H54 (cell line): ENCODE measurements at places on chromosomes 4 and X.

GRCh38 chr4:66606908-66607307 lies 936.6 kb upstream of the EPHA5 start:
- DNase-seq, result no peak

GRCh38 chr4:2591189-2591588 lies 54.7 kb downstream of the FAM193A start:
- DNase-seq, result no peak

DNA sequence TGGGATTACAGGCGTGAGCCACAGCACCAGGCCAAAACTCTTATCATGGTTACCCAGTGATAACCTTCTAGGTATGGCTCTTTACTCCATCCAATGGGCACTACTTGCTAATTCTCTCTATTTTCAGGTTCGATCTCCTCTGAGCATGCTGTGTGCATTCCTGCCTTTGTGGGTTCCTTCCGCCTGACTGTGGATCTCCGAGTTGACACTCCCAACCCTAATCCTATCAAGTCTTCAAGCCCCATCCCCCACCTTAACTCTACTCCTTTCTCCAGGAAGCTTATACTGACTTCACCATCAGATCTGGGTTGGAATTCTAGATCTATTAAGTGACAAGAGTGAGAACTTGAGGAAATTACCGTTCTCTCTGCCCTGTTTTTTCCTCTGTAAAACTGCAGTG lies 64.6 kb downstream of the ZAR1 start:
- no peak for DNase-seq

DNA sequence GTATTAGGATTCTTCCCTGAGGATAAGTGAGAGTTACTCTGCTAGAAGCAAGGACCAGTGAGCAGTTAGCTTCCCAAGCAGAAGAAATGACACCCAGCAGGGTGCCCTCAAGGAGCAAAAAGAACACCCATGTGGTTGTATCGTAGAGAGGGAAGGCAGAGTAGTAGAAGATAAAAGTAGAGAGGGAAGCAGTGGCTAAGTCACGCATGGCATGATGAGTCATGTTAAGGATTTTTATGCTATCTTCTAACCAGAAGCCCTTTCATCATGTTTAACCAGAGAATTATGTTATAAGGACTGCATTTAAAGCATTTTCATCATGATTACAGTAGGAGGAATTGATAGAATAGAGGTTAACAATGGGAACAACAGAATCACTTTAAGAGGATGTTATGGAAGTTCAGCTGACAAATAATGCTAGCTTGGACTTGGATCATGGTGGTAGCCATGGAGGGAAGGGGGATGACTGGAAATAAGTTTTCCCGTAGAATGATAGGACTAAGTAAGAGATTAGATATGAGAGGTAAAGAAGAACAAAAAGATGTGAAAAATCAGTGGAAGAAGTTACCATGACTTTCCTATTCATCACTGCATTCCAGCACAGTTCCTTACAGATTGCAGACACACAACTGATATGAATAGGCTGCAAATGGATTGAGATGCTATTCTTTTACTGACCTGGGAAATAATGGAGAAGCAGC lies 383.5 kb upstream of the INTU start:
- no peak for DNase-seq

DNA sequence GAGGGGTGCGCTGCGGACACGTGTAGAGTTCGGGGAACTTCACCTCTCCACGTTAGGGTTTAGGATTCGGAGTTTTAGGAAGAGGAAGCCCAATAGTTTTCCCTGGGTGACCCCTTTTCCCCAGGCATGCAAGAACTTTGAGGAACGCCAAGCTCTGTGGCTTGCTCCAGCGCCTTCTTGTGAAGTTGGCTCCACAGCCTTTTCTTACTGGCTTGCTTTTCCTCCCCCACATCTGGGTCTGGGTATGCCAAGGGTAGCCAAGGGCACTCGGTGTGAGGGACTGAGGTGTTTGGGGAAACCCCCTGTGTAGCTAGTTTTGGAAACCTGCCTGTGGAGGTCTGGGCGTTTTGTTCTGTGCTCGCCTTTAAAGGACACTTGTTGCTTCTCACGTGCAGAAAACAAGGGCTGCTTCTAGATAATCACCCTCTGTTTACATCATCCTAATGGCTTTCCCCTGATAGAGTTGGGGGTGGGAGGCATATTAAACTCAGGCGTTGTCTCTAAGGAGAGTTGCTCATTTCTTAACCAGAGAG lies 746 bp downstream of the EDNRA start:
- no peak for DNase-seq

DNA sequence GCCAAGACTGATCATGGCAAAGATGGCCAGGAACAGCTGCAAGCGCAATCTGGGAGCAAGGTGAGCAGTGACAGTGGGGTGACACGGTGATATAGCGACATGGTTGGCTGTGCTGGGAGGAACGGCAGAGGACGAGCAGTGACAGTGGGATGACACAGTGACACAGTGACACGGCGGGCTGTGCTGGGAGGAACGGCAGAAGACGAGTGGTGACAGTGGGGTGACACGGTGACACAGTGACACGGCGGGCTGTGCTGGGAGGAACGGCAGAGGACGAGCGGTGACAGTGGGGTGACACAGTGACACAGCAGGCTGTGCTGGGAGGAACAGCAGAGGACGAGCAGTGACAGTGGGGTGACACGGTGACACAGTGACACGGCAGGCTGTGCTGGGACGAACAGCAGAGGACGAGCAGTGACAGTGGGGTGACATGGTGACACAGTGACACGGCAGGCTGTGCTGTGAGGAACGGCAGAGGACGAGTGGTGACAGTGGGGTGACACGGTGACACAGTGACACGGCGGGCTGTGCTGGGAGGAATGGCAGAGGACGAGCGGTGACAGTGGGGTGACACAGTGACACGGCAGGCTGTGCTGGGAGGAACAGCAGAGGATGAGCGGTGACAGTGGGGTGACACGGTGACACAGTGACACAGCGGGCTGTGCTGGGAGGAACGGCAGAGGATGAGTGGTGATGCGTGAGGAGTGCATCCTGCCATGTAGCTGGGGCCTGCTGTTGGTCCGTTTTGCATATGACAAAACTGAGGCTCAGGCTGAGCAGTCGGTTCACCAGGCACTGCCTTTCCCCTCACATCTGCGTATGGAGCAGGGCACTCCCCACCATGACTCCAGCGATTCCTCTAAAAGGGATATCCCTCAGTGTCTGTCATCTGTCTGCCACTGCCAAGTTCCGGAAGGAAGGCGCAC lies 36.0 kb upstream of the MXD4 start:
- DNase-seq, result no peak

GRCh38 chrX:69530306-69530705 lies 26.2 kb downstream of the NALF2 start:
- DNase-seq, result no peak

GRCh38 chr4:38781854-38782261 lies 932 bp downstream of the TLR10 start:
- no peak for DNase-seq

DNA sequence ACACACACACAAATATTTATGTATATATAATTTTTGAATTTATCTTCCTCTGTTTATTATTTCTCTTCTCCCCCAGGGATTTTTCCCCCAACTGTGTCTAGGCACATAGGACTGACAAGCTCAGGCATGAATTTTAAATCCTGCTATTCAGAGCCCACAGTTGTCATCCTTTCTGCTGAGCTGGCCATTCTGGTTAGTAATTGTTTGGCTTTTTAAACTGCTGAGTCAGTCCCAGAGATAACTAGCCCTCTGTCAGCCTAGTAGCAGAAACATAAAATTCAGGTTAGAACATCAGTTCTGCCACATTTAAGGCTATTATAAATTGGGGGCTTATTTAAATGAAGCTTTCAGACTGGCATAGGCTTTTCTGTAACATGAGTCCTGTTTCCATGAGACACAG lies 151.7 kb upstream of the MAOA start:
- DNase-seq, result no peak

DNA sequence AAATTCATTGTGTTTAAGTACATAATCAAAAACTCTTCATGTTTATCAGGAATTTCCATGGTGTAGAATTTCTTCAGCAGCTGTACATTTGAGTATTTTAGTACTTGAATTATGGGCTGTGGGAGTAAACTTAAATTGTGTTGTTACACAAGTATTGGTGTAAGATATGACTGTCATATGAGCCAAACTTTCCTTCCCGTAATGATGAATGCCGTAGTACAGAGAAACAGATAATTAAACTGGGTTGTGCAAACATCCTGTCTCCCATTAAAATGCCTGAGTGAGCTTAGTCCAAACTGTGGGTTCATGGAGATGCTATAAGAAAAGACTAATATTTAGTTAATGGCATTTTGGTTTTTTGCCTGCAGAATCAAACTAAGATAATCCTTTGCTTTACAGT lies 159.2 kb downstream of the SLC4A4 start:
- DNase-seq, result no peak

GRCh38 chr4:150167054-150167453 lies 88.8 kb downstream of the DCLK2 start:
- no peak for DNase-seq

DNA sequence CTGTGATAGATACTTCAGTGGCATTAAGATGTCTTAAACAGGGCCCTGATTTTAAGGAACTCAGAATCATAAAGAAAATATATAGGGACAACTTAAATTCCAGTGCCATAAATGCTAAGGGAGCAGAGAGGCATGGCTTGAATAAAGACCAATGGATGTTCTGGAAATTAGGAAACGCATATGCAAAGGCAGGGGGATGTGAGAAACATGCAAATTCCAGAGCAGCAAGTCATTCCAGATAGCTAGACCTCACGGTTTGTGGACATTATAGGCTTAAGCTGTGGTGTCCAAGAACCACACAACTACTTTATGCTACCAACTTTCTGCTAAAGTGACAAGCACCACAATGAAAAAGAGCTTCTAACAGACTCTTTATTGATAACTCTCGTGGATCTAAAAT lies 132.6 kb upstream of the ANK2 start:
- no peak for DNase-seq

- DNase-seq, result no peak
Observed at GRCh38 chr4:47933840-47934239, 19.5 kb upstream of the NFXL1 start.

GRCh38 chr4:182429896-182430295 lies 186.7 kb downstream of the TENM3 start:
- no peak for DNase-seq

DNA sequence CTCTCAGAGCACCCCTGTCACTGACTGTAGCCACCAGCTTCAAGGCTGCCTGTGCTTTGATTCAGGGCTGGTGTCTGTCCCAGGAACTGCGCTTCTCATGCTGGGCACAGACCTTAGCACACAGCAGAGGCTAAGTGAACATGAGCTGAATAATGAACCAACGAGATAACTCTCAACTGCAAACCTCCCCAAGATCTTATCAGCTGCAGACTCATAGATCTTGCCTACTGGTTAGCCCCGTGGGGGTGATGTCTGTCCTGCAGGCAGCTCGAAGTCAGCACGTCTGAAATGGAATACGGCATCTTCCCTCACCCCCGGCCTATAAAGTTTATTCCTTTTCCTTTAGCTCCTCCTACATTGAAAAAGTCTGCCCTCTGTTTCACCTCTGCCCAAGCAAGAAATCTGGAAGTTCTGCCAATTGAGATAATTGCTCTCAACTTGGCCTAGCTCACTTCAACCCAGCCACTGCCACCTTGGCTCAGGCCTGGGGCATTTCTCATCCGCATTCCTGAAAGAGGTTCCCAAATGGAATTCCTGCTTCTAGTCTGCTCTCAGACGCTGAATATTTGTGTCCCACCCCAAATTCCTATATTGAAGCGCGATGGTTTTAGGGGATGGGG lies 73.7 kb downstream of the GATB start:
- DNase-seq, result no peak

DNA sequence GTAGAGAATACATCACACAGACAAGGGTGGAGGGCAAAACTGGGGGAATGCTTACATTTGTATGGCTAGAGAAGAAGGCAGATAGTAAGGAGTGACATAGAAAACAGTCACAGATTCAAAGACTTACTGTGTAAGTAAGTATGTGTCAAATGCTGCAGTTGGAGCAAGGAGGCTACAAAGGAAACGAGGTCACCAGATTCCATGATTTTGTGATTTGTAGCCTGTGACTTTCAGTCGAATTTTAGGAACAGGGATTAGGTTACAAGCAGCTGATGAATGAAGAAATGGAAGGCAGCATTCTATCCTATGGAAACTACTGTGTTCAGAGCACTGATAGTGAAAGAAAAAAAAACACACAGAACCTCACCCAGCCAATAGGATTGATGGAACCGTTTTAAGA lies 407.9 kb downstream of the IL15 start:
- no peak for DNase-seq

- DNase-seq, result no peak
Observed at GRCh38 chrX:4004822-4005221, 291.4 kb upstream of the PRKX start.

DNA sequence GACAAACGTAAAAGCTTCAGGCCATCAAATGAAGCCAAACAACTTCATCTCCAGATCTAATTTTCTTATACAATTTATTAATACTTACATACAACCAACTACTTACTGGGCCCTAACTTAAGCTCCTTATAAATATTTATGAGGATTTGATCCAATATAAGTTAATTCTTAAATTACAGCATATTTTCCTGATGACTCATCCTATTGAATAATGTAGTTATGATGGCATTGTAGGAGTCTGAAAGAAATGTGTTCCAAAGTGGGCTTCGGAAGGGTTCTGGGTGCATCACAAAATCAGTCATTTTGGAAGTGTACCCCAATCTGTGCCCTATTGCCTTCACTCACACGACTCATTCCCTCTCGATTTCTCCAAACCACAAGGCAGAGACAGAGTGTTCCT lies 455.1 kb upstream of the CTSO start:
- no peak for DNase-seq

GRCh38 chr4:103026868-103027267 lies 7.4 kb upstream of the SLC9B1 start:
- no peak for DNase-seq

GRCh38 chr4:90970021-90970420 lies 842.8 kb downstream of the CCSER1 start:
- no peak for DNase-seq

GRCh38 chr4:48683784-48684666 lies 96.1 kb downstream of the FRYL start:
- no peak for DNase-seq

DNA sequence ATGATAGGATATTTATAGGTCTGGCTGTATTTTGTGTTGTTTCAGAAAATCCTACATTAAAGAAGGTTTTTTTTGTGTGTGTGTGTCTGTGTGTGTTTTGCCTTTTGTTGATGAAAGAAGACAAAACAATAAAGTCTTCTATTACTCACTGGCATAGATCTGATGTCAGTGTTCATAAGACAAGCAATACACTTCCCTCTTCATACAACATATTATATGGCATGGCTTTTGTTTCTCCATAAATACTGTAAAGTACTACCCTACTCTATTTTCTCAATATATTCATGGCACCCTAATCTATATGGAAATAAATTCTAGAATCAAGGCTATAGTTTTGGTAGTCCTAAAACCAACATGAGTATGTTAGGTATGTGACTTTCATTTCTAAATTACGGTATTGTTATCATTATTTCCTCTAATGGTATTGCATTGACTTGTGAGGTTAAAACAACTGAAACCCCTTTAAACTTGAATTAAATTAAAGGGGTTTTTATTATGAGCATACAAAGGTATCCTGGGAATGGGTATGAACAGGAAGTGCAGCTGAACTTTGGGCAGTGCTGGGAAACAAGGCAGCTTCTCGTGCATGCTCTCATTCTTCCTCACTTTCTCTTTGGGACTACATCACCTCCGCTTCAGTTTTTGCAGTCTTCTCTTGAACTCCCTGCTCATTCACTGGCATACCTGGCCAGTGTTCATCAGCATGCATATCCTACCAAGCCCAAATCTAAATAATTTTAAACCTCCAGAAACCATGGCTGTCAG lies 70.5 kb upstream of the PRSS48 start:
- DNase-seq, result no peak

- DNase-seq, result no peak
Observed at GRCh38 chrX:108736509-108737479, at the start of gene IRS4. Gene IRS4 (minus strand): TSS chrX:108736563.
